Activated CD4-positive, alpha-beta T cell treated with anti-CD3 and anti-CD28 coated beads for 4 hours (primary cell): ENCODE measurements at places on chromosomes 16 and 17.

GRCh38 chr16:2500430-2500917 is 13.3 kb upstream of the ATP6V0C start:
- no peak for DNase-seq

DNA sequence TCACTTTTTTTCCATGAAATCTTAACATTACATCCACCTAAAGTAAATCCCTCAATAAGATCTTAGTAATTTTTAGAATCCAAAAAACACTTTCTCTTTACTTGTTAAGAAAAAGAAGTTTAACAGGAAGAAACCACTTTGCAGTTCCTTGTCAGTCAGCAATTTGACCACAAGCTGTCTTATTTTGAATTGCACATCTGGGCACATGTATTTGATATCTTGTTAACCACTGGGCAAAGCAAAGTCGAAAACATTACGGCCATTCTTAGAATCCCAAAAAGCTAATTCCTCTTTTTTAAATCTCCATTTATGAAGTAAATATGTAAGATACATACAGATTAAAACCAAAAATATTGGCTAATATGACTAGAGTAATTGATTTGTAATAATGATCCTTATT is 1.1 kb downstream of the ABCA10 start:
- DNase-seq = no peak

DNA sequence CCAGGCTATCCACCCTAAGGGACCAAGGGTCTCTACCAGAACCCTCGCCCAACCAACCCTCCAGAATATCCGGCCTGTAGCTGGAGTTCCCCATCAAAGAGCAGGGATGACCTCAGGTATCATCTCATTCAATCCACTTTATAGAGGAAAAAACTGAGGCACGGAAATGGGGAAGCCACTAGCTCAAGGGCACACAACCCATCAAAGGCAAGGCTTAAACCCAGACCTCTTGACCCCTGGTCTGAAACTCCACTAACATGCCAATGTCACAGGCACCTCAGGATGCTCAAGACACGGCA is 1.6 kb downstream of the TBC1D10B start:
- no peak for DNase-seq

DNA sequence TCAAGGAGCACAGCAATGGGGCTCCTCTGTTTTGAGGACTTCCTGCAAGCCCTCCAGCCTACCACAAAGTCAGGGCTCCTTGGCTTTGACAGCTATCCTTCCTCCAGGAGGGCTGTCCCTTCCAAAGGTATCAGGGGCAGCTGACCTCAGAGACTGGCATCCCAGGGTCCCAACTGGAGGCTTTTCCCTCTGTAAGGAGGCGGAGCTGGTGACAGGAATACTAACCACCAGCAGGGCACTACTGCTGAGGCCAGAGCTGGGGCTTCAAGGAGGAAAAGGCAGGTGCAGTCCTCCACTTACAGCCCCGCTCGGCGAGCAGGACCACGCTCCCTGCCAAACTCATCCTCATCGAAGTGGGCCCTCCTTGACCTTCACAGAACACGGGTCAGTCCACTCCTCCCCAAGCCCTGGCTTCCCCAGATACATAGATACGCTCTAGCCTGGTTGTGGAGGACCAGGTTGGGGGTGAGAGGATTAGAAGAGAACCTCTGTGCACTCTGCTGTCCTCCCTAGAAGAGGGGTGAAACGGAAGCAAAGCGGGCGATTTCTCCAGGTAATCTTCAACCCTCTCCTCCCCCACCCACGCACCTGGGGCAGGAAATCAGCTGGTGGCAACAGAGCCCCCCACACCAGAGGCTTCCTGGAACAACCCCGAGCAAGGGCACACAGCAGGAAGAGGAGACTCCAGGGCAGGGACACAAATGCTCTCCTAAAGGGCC is 20.5 kb downstream of the ST3GAL2 start:
- DNase-seq = peak; percentile 36

DNA sequence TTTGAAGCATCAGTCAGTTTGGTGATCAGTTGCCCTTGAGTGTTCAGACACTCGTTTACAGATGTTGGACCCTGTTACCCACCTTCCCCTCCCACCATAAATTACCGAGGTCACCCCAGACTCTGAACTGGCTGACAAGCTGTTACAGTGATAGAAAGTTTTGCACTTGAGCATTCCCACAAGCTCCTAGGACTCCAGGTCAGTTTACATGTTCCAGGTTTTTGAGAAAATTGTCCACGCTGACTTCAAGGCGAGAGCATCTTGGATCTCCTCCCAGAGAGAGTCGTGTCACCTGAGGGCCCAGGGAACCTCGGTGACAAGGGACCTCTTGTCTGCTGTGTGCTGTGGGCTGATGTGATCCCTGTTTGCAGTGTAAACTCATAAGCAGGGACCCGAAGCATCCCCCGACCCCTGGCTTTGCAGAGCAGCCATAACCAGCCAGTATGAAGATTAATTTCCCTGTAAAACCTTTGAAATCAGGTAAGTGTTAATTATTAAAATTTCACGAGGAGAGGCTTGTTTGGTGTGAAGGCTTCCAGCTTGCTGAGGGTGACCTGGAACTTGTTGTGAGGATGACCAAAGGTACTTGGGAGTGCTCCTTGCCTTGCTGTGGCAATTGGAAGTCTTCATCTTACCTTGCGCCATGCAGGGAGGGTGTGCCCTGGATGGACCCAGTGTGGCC is 91.2 kb downstream of the CMIP start:
- DNase-seq = no peak

GRCh38 chr16:23502466-23502865 is 7.8 kb downstream of the GGA2 start:
- DNase-seq = no peak

DNA sequence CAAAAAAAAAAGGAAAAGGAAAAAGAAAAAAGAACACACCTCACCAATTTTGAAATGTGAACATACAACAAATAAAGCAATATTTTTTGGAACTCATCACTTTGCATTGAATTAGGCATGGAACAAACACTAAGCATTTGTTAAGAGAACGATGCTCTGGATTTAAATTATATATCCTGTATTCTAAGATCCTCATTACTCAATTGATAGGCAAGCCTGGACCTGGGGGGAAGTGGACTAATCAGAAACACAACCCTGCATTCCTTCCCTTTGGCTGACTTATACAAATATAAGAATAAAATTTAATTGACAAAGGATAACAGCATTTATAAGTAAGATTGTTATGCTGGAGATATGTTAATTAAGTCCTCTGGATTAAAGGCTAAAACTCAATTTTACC is 2.2 kb downstream of the GJC1 start:
- no peak for DNase-seq

DNA sequence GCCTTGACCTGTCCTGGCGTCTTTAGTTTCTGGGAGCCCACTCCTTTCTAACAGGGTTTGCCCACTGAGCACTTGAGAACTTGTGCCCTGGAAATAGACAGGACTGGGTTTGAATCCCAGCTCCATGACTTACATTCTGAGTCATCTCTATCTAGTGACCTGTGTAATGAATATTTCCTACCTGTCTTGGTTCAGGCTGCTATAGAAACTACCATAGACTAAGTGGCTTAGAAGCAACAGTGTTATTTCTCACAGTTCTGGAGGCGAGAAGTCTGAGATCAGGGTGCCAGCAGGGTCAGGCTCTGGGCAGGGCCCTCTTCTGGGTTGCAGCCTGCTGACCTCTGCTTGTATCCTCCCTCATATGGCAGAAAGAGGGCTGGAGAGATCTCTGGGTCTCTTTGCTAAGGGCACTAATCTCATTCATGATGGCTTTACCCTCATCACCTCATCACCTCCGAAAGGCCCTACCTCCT is 110.7 kb upstream of the DHX40 start:
- no peak for DNase-seq

- DNase-seq = peak; percentile 53
These were observed 9.6 kb downstream of the LLGL2 start for GRCh38 chr17:75535119-75535537.

DNA sequence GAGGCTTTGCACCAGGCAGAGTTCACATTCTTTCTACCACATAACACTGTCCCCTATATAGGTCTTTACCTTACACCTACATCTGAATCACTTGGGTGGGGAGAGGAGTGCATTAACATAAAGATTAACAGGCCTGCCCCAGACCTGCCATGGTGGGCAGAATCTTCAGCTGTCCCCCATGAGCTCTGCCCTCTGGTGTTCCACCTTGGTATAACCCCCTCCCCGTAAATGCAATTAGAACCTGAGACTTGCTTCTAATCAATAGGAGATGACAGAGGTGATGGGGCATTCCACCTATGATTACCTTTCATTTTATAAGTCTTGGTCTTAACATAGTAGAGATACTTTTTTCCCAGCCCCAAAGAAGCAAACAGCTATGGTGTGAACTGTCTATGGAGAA is 20.4 kb upstream of the GRIN2A start:
- no peak for DNase-seq

- DNase-seq = no peak
These were observed 19.8 kb upstream of the PITPNA start for GRCh38 chr17:1582374-1582773.

DNA sequence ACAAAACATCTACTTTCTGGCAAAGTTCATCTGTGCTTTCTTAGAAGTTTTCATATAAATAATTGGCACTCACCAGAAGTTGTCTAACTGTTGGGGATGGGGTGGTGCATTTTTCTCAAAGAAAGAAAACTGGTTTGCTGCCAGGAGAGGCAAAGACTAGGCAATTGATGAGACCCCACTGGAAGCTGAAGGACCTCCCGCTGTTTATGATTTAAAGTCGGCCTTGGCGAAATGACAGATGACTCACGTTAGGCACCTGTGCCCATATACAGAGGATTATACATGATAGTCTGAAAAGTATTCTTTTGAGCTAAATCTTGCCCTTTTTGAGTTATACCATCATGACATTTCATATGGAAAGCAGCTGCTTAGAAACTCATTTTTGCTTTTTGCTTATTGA is 193.0 kb upstream of the ZFHX3 start:
- no peak for DNase-seq

- DNase-seq = no peak
These were observed 201.2 kb upstream of the HSBP1 start for GRCh38 chr16:83606486-83607030.

DNA sequence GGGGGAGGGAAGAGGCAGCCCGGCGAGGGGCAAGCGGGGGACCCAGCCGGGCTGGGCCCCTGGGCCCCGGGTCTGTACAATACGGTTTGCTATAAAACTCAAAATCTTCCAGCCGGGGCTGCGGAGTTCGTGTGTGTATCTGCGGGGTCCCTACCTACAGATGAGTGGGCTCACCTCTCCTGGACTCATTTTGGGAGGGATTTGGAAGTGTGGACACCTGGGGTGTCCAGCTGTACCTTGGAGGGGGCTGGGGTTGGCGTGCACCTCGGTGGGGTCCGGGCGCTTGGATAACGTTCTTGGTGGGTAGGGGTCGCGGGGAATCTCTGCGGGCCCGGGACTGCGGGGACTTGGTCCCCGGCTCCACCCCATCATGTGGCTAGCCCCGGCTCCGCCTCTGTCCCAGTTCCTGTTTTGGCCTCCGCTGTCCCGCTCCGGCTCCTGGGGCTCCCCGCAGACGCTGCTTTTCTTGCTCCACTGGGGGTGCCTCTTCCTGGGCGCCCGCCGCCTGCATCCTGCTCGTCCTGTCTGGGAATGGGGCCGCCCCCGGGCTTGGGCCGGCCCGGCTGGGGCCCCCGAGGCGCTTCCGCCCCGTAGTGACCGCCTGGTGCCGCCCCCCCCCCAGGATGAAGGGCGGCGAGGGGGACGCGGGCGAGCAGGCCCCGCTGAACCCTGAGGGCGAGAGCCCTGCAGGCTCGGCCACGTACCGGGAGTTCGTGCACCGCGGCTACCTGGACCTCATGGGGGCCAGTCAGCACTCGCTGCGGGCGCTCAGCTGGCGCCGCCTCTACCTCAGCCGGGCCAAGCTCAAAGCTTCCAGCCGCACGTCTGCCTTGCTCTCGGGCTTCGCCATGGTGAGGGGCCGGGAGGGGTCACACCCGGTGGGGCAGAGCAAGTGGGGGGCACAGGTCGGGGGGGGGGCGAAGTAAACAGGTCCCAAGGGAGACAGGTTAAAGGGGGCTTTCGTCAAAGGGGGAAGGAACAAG is at the start of gene ORAI3:
Gene ORAI3 (plus strand): TSS at position 402 of the 983 bp plus-strand sequence. CDS start 222 bp downstream, at position 624.
- peak; percentile 19 for DNase-seq

- DNase-seq = no peak
These were observed 203.5 kb downstream of the RBFOX3 start for GRCh38 chr17:79407385-79407784.

- DNase-seq = peak; percentile 35
These were observed 63.6 kb downstream of the SMG6 start for GRCh38 chr17:2239882-2240430.

- peak; percentile 18 for DNase-seq
These were observed 91.0 kb downstream of the GSG1L start for GRCh38 chr16:27972500-27972899.

GRCh38 chr17:74355065-74355464 is 6.6 kb downstream of the BTBD17 start:
- no peak for DNase-seq

DNA sequence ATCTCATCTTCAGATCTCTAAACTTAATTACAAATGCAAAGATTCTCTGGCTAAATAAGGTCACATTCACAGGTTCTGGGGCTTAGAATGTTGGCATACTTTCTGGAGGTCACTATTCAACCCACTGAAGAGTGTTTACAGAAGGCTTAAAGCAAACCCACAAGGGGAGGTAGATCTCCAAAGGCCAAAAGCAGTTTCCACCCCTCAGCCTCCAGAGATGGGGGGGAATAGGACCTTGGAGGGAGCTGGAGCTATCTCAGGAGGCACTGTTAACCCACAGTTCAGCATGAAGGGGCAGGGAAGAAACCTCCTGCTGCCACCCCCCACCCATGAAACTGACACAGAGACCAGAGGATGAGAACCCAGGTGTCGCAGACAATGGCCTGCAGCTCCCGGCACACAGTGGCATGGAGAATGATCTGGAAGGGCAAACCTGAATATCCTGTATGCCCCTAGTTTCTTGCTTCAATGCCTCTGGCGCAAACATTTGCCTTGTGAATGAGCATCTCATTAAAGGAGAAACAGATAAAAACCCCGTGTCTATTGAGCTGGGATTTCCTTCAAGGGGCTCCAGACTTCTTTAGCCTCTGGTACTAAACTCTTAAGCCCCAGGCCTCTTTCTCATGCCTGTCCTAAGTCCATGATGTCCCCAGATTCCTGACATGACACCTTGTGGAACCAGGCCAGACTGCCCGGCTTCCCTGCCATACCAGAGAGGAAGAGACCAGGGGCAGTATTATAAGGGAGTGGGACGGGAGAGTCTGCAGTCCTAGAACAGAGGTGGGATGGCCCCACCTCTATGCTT is 103.1 kb upstream of the CDH5 start:
- DNase-seq = no peak

- DNase-seq = no peak
These were observed 21.4 kb upstream of the PITPNM3 start for GRCh38 chr17:6577686-6578263.

GRCh38 chr17:19713462-19713861 is 2.9 kb downstream of the SLC47A2 start:
- DNase-seq = no peak

DNA sequence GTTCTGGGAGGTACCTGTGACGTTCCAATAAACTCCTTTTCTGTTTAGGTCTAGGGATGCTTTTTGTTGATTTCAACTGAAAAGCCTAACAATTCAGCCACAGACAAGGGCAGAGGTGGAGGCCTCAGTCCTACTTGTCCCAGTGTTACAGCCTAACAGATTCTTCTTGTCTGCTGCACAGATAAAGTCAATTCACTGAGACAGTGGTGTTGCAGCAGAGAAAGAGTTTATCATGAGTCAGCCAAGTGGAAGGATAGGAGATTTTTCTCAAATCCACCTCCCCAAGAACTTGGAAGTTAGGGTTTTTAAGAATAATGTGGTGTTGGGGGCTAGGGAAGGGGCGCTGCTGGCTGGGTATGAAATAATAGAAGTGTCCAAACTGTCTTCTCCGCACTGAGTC is 10.8 kb upstream of the TNFSF12 start:
- DNase-seq = no peak
